ENCODE measurements at places on chromosomes 7 and 10.

- no peak for DNase-seq
Observed at GRCh38 chr7:17239046-17239445, 59.4 kb upstream of the AHR start.

DNA sequence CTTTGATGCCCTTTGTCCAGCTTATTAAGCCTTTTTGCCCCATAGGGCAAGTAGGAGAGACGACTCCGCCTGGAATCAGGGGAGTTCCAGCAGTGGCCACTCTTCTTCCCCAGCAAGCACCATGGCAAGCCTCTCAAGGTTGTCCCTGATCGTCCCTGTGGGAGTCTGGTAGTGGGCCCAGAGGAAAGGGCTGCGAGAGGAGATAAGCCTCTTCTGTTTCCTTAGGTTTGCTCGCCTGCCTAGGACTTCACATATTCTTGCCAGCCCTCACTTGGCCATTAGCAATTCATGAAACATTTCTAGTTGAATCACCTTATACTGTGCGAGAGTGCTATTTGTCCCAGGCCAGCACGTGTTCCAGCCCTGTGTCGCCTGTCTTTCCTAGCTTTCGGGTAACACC lies 47.8 kb upstream of the CPN1 start:
- no peak for DNase-seq

GRCh38 chr10:3699916-3700315 lies 85.1 kb downstream of the KLF6 start:
- no peak for DNase-seq

DNA sequence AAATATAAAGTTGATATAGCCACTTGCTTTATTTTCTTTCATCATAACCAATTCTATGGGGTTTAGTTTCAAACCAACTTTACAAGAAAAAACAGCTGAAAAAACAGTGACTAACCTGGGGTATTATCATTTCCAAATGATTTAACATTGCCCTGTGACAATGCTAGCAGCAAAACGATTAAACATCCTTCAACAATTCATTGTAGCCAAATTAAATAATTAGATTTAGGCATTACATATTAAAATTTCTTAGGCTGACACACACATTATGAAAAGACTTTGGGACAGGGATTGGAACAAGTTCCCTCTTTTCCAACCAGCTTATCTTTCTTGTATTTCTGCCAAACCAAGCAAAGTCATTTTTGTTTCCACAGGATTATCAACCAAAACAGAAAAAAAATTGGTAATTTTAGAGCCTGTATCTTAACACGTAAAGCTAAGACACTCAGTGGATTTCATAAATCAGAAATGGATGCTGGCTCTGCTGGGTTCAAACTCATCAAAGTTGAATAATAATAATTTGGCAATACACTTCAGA lies 84.0 kb downstream of the SEMA3D start:
- peak; percentile 56 for DNase-seq

DNA sequence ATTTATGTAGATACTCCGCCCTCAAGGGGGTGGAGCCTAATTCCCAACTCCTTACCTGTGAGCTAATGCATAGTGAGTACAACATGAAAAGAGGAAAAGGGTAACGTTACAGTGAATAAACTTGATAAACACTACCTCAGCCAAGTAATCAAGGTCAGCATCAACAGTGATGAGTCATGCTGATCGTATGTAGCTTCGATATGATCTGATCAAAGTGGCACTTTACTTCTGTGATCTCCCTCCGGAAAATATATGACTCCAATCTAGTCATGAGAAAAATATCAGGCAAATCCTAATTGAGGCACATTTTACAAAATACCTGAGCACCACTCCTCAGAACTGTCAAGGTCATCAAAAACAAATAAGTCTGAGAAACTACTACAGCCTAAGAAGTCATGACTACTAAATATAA lies 70.4 kb downstream of the VTI1A start:
- DNase-seq: no peak

DNA sequence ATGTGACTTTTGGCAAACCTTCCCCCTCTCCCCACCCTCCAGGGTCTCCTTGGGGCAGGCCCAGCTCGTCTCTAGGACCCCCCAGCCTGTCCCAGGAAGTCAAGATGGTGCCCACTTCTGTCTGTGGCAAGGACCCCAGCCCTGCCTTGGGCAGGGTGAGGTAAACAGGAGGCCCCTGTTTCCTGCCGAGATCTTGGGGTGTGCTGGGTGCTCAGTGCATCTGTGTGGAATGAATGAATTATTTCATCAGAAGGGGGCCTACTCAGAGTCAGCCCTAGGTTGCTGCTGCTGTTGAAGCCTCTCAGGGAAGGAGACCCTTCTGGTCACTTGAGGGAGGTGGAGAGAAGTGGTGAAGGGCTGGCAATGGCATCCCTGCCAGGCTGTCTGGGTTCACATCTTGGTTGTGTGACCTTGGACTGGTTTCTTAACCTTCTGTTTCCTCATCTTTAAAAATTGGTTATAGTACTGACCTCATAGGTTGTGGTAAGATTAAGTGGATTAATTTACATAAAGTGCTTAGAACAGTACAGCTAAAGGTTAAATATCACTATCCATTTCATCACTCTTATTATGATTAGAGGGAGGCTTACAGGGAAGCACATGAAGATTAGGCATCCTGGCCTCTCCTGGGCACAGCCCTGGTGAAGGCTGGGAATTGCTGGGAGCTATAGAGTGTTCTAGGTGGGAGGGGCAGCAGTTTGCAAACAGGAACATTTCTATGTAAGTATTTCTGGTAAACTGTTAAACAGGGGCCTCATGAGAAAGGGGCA lies 67.7 kb downstream of the ZMIZ1 start:
- no peak for DNase-seq

DNA sequence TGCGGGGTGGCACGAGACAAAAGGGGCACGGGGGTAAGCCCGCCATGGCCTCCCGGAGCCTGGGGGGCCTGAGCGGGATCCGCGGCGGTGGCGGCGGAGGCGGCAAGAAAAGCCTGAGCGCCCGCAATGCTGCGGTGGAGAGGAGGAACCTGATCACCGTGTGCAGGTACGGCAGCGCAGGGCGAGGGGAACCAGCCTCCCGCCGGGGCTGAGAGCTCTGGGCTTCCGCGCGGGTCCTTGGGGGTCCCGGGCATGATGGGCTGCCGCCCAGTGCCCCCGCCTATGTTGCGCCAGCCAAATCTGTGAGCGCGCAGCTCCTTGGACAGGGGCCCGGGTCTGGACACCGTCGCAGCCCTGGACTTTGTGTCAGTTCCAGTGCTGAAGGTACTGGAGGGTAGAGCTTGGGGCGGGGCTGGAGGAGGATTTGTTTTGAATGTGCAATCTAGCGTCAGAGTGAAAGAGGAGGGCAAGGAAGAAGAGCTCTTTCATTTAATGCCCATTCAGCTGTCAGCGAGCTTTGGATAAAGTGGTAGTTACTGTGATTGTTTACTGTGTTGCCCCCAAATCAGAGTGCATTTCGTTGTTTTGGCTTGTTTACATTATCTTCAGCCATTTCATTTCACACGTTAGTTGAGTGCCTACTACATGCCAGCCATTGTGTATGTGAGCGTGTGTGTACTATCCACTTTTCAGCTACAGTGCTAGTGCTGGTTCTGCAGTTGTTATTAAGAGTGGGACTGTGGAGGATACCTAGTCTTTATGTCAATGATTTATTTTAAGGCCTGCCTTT lies 777 bp downstream of the RUNDC3B start:
- no peak for DNase-seq

DNA sequence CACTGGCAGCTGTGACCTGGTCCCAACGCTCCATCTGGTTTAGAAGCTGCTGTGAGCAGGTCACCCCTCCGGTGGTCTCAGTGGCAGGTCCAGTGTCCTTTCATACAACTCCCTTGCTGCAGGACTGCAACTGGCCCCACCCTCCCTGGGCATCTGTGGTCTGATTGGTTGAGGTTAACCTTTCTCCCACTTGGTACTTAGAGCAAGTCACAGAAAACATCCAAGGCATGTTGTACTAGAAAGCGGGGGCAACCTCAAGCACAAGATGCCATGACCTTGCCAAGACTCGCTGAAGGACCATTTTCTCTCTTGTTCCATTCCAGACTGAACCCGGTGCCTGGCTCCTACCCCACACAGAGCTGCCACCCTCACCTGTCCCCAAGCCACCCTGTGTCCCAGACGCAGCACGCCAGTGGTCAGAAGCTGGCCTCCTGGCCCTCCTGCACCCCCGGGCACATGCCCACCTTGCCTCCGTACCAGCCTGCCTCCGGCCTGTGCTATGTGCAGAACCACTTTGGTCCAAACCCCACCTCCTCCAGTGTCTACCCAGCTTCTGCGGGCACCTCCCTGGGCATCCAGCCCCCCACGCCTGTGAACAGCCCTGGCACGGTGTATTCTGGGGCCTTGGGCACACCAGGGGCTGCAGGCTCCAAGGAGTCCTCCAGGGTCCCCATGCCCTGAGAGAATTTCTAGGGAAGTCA lies 9.0 kb downstream of the RHBDD2 start:
- DNase-seq: no peak

DNA sequence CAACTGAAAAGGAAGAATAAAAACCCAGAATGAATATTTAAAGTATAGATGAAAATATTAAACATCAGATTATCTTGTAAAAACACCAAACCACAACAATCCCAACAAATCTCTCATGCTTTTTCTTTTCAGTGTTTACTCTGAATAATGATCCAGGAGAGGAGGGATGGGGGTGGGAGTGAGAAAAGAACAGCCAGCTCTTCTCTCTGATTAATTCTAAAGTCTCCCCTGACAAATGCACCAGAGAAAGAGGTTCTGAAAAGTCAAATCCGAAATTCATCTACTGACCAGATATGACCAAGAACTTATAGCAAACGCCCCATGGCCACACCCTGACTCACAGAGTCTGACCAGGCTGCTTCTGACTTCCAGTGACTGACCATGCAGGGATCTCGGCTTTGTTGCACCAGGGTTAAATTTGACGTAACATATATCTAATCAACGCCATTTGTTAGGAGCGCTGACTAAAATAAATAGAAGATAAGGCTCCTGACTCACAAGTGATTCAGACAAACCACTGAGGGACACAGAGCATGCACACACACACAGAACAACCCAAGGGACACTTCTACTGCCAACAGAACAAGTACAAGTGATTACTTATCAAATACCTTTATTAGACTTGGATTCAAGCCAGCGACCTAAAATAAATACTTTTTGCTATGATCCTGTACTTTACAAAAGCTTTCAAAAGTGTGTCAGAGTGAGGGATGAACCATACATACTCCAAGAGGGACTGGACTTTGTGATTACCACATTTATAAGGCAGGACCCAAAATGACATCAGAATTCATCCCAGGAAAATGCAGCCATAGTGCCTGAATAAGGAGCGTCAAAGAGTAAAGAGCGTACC lies 9.3 kb upstream of the SPOCK2 start:
- peak; percentile 79 for DNase-seq

GRCh38 chr7:28433039-28433438 lies 20.7 kb downstream of the CREB5 start:
- no peak for DNase-seq

All from AG09319 (cell line).